ENCODE measurements at places on chromosomes 16 and 17.

GRCh38 chr16:4370570-4371356, 885 bp upstream of the VASN start:
- no peak for DNase-seq

DNA sequence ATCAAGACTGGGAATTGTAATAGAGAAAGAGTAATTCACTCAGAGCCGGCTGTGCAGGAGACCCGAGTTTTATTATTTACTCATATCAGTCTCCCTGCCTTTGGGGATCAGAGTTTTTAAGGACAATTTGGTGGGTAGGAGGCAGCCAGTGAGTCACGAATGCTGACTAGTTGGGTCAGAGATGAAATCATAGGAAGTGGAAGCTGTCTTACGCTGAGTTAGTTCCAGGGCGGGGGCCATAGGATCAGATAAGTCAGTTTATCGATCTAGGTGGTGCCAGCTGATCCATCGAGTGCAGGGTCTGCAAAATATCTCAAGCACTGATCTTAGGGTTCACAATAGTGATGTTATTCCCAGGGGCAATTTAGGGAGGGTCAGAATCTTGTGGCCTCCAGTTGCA, 20.2 kb upstream of the GUCY2D start:
- no peak for DNase-seq

DNA sequence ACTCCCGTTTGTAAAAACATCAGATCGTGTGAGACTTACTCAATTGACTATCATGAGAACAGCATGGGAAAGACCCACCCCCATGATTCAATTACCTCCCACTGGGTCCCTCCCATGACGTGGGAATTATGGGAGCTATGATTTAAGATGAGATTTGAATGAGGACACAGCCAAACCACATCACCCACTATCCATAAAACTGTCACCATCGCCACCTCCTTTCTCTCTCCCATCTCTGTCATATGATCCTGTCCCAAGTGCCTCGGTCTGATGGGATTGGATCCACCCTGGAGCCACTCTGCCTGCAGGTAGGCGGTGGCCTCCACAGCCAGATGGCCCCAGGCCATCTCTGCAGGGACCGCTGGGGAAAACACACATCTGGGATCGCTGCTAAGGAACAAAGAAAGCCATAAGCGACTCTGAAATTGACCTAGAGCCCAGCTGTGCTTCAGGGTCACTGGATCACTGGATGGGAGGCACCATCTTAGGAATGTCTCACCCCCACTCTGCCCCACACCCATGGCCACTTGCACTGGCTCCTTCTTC, 61.2 kb downstream of the TMEM186 start:
- no peak for DNase-seq

- DNase-seq = no peak
Measured at GRCh38 chr17:68580236-68580770, 20.9 kb downstream of the FAM20A start.

GRCh38 chr17:76535788-76536510, 1.6 kb downstream of the CYGB start:
- DNase-seq = no peak

DNA sequence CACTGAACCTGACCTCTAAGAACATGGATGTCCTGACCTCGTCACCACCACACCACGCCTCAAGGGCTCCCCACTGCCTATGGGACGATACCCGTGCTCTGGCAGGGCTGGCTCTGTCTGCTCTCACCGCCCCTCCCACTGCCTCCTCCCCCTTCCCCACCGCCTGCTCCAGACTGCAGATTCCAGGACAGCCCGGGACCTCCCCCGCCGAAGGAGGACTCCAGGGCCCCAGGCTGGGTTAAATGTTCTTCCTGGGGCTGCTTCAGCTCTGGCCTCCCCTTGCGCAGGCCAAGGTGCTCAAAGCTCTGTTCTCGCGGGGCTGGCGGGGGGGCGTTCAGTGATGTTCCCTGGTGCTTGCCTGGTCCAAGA, 3.1 kb downstream of the NPW start:
- no peak for DNase-seq

- DNase-seq = no peak
Measured at GRCh38 chr17:8976638-8977037, 11.1 kb upstream of the PIK3R5 start.

DNA sequence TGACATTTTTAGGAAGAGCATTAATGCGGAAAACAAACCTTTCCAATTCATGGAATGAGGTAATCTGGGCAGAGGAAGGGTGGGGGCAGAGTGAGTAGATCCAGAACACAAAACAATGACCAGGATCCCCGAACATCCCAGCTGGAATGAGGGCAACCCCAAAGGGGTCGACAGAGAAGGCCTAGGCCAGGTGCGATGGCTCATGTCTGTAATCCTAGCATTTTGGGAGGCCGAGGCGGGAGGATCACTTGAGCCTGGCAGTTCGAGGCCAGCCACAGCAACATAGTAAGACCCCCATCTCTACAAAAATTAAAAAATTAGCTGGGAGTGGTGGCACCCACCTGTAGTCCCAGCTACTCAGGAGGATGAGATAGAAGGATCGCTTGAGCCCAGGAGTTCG, 64.7 kb downstream of the ZFHX3 start:
- no peak for DNase-seq

DNA sequence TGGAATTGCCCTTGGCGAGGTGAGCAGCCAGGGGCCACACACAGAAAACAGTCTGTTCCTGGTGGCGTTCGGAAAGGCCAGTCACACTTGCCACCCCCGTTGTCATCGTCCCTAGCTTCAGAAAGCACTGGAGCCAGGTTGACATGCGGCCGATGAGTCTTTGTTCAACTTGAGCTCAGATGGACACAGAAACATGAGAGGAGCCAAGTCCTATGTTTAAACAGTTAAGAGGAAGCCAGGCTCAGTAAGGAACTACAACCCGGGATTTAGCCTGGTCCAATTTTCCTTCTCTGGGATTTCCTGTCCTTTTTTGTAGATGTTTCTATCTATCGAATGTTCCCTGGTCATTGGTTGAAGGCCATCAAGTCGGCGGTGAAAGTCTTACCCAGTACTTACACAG, 19.5 kb downstream of the SALL1 start:
- no peak for DNase-seq
